ENCODE measurements at places on chromosomes 7 and 10.

DNA sequence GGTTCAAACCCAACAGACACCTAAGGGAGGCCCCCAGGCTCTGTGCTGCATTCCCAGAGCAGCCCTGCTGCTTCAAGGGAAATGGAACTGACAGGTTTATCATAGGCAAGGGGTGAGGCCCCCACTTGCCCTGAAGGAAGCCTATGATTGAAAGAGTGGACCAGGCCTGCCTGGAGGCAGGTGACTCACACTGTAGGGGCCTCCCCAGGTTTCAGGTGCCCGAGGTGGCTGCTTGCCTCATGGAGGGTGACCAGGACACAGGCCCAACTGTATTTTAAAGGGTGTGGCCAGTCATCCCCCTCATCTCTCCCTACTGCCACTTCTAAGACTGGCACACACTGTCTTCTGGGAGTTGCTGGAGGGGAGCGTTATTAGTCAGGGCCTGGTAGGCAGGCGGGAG is 85.4 kb downstream of the ATXN7L1 start:
- DNase-seq = no peak

DNA sequence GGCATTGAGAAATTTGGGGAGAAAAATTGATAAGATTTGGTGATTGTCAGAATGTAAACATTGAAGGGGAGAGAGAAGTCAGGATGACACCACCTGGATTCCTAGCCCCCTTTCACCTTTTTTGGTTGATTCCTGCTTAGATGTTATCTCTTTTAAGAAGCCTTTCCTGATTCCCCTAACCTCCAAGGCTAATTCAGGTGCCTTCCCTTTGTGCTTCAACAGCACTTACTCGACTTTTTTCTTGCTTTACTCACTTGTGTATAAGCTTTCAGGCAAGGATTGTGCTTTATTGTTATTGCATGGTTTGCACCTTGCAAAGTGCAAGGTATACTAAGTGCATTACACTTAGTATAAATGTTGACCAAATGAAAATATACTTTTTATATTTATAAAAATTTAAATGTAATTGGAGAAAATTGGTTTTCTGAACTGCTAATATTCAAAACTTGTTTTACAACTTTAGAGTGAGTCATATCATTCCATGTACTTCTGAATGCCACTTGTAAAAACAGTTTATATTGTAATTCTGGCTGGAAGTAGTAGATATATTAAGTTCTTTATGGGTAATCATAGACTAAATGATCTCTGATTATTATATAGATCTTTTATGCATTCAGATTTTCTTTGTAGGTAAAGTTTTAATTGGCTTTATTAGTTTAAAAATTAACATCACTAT is 13.2 kb downstream of the SHOC2 start:
- no peak for DNase-seq

GRCh38 chr7:106041140-106041717 is 70.9 kb downstream of the SYPL1 start:
- no peak for DNase-seq

- DNase-seq = no peak
Observed at GRCh38 chr10:317271-317769, 182.1 kb downstream of the ZMYND11 start.

- no peak for DNase-seq
Observed at GRCh38 chr10:92702301-92702916, 12.7 kb downstream of the HHEX start.

- no peak for DNase-seq
Observed at GRCh38 chr10:77111611-77112550, 525.7 kb downstream of the KCNMA1 start.

DNA sequence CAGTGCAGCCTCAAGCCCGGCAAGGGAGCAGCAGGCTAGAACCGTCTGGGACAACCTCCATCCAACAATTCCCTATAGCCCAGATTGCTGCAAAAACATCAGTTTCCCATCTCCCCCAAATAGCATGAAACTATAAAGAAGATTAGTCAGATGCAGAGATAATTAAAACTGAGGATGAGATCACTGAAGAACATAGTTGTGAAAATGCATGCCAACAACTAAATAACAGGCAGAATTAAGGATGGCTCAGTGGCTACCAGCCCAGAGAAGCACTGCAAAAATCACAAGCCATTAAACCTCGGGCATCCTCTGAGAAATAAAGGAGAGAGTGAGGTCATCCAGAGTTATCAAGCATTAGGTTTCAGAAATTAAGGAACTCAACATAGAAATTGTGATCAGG is 427.1 kb downstream of the TNS3 start:
- no peak for DNase-seq

DNA sequence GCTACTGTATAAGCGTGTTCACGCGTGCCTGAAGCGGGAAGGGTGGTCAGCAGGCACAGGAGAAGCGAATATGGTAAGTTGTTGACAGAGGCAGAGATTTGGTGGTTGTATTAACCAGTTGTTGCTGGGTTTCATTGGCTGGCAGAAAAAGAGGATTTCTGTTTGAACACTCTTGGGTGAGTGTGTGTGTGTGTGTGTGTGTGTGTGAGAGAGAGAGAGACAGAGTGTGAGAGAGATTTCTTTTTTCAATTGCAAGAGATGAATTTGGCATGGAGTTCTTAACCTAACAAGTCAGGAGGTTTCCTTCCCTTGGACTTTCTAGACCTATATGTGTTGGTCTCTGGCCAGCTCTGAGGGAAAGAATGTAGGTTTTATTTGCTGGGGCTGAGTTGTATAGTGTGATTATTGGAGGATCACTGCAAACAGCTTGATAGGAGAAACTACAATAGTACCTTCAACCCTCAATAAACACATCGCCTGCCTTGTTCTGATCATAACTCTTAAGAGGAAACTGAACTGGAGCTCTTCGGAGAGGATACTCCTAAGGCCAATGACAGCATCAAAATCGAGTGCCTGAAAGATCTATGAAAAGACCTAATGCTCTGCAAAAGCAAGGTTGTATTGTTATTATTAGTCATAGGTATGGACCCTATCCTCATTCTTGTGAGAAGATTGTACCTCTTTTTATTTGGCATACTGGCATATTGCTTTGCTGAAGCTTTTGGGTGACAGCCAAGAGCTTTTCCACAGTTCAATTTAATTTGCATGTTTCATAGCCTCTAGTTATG is 1.2 kb downstream of the MCU start:
- no peak for DNase-seq

DNA sequence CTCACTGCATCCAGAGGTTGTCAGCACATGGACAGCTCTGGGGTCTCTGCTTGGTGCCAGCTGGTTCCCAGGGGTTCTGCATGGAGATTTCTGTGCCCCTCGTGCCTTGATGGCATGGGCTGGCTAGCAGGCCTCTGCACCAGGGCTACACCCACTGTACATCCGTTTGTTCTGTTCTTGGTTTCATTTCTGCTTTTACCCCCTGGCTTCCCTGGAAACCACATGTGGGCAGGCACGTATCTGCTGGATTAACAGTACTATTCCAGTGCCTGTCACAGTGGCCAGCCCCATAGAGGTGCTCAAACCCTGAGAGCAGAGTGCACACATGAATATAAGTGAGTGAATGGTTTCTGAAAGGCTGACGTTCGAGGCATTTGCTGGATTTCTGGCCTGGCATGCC is 207.2 kb upstream of the GPR26 start:
- DNase-seq = no peak

DNA sequence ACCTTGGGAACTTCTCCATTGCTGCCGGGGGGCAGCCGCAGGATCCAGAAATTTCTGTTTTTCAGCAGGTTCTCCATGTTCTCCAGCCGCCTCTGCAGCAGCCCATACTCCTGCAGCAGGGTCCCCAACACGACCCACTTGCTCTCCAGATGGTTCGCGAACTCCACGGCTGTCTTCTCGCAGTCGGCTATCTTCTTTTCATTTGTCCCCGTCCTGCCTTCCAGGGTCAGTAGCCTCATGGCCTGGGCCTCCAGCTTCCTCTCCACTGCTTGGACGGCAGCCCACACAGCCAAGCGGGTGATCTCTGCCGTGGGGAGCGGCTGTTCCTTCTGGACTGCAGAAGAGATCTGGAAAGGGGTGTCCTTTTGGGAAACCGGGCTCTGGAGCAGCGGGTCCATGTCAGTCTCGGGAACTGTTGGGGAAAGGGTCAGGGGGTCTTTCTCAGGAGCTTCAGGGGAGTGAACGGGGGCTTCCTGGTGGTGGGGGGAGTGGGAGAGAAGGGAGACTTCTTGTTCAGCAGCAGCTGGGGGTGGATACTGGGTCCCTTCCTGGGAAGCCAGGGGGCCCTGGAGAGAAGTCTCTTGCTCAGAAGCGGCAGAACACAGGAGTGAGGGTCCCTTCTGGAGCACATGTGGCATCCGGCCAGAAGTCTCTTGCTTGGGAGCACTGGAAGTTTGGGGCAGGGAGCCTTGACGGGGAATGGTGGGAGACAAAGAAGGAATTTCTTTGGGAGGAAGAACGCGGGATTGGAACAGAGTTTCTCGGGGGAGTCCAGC is 5.5 kb downstream of the ZNF777 start:
- DNase-seq = no peak

DNA sequence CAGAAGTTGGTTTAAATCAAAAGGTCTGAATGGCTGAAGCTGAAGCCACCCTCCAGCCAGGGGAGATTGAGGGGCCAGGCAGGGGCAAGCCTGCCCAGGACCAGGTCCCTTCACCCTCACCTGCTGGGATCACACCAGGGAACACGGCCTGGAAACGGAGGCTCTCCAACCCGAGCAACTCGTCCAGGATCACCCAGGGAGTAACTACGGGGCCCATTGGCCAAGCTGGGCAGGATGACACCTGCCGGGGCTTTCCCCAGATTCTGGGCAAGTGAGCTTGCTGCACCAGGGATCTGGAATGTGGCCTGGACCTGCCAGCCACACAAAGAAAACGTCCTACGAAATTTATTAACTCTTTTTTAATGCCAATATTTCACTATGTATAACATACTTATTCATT is 30.4 kb upstream of the PPP2R2D start:
- DNase-seq = no peak

DNA sequence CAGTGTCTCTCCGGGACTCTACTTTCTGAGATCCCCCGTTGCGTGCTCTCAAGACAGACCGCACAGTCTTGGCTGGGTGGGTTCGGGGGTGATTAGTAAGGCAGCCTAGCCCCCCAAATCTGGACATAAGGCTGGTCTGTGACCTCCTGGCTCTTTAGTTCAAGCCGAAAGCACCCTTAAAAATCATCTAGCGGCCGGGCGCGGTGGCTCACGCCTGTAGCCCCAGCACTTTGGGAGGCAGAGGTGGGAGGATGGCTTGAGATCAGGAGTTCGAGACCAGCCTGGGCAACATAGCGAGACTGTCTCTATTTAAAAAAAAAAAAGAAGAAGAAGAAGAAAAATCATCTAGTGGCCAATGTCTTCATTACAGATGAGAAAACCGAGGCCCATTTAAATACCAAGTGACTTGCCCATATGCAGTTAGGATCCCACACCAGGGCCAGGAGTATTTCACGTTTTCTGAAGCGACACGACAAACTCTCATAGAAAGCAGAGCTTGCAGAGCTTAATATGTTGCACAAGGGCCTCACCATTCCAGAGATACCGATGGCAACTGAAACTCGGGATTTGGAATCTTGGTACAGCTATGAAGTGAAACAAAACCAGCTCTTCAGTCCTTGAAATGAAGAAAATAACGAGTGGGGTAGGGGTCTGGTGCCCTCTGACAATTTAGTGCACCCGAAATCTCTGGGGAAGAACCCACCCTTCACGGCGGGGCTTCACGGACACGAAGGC is 703 bp upstream of the HILPDA start:
- no peak for DNase-seq

GRCh38 chr10:80567292-80567691 is 29.6 kb downstream of the SH2D4B start:
- DNase-seq = no peak

DNA sequence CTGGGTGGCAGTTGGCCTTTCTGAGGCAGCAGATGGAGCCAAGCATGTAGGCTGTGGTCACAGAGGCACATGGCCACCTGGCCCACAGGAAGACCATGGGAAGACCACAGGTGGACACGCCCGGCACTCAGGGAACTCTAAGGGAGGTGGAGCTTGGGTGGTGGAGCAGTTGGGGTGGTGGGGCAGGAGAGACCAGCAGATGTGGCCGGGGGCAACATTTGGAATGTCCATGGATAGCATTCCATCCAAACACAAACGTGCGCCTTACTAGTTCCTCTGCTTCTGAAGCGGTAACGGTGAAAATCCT is 290.9 kb downstream of the PTPRN2 start:
- no peak for DNase-seq

GRCh38 chr7:75977743-75978142 is 16.7 kb downstream of the TMEM120A start:
- no peak for DNase-seq

DNA sequence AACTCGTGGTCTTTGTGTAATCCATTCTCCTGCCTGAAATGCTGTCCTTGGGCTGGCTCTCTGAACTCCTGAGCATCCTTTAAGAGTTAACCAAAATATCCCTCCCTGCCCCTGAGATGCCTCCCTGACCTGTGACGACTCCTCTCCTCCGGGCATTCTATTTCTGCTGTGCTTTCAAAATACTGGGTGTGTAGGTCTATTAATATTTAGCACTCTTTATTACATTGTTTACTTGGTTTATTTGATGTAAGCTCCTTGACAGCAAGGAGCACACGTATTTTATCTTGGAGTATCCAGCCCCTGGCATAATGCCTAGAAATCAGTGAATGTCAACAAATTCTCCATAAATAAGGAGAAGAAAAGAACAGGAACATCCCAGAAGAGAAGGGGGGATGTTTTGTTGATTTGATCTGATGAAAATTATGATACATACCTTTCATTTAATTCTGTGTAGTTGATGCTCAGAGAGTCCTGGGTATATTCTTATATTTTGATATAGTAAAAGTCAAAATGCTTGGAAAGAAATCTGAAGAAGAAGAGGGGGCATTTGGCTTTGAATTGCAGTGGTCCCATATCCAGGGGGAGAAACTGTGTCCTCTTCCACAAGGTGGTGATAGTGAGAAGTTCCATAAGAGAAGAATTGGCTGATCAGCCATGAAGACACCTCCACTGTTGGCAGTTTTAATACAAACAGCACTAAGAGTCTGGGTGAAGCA is 107.7 kb upstream of the MPP7 start:
- no peak for DNase-seq

DNA sequence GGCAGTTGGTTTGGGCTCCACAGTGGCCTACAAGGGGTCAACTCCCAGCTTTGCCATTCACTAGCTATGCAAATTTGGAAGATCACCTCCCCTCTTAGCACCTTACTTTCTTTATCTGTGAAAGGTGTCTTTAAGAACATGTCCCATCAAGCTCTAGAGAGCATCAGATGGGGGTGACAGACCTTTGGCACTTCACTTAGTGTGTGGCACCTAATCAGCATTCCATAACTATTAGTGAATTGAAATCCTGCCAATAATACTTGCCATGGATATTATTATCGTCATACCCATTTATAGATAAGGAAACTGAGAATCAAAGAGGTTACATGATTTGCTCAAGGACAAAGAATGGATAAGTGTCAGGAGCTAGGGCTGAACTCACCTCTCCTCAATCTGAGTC is 51.9 kb downstream of the PLPP4 start:
- DNase-seq = no peak

GRCh38 chr10:30827531-30828120 is 198.1 kb upstream of the LYZL2 start:
- DNase-seq = no peak

All from T follicular helper cell (primary cell).